ENCODE measurements at places on chromosomes 12 and 14.

- DNase-seq = no peak
These were observed 7.7 kb downstream of the SNAPC1 start for GRCh38 chr14:61769893-61770292.

- no peak for DNase-seq
These were observed 27.0 kb downstream of the MAP3K9 start for GRCh38 chr14:70782361-70782760.

DNA sequence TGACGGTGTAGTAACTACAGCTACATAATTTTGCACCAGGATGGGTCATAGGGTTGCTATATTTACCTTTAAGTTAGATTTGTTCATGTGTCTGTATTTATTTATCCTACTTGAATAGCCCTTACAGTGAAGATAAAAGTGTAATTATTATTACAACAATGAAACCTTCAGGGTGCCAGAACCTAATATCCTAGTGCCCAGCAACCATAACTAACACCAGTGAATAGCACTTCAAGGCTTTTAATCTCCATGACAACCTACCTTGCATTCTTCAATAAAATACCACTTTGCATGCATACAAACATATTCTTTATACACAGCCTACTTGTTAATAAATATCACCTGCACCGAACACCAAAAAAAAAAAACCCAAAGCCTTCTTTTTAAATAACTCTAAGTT is 58.7 kb upstream of the G2E3 start:
- DNase-seq = no peak

- DNase-seq = peak; percentile 23
These were observed 46.9 kb upstream of the MDM1 start for GRCh38 chr12:68378872-68379606.

DNA sequence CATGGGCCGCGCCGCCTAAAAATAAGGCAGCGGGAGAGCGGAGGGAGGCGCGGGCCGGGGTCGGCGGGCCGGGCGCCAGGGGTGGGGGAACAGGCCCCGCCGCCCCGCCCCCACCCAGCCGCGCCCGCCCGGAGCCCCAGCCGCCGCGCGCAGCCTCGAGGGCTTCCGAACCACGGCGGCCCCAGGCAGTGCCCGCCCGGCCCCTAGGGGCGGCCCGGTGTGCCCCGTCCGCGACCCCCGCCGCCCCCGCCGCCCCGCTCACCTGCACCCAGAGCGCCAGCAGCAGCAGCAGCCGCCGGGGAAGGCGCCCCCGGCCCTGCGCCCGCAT is 519 bp downstream of the JAG2 start:
- no peak for DNase-seq

GRCh38 chr12:113980537-113981337 is 14.6 kb upstream of the RBM19 start:
- peak; percentile 46 for DNase-seq

GRCh38 chr14:50792051-50792477 is 38.9 kb downstream of the NIN start:
- DNase-seq = no peak

GRCh38 chr12:120235369-120236323 is 29.9 kb downstream of the PXN start:
- DNase-seq = no peak

GRCh38 chr14:105098316-105098715 is 33.1 kb upstream of the GPR132 start:
- no peak for DNase-seq

GRCh38 chr12:9404031-9404430 is 195.8 kb upstream of the PZP start:
- DNase-seq = no peak

DNA sequence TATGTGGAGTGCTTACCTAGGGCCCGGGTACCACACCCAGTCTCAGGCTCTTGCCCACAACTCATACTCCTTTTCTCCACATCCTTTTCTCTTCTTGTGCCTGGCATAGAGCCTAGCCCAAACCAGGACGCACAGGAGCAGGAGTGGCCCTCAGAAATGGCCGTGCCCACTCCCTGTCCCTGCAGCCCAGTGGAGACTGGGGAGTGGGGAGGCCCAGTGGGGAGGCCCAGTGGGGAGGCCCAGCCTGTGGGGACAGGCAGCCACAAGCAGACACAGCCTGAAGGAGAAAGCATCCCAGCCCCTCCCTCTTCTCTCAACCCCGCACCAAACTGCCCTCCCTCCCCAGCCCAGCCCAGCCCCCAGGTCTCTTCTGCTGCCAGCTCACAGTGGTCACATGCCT is 196.8 kb downstream of the KIF26A start:
- no peak for DNase-seq

DNA sequence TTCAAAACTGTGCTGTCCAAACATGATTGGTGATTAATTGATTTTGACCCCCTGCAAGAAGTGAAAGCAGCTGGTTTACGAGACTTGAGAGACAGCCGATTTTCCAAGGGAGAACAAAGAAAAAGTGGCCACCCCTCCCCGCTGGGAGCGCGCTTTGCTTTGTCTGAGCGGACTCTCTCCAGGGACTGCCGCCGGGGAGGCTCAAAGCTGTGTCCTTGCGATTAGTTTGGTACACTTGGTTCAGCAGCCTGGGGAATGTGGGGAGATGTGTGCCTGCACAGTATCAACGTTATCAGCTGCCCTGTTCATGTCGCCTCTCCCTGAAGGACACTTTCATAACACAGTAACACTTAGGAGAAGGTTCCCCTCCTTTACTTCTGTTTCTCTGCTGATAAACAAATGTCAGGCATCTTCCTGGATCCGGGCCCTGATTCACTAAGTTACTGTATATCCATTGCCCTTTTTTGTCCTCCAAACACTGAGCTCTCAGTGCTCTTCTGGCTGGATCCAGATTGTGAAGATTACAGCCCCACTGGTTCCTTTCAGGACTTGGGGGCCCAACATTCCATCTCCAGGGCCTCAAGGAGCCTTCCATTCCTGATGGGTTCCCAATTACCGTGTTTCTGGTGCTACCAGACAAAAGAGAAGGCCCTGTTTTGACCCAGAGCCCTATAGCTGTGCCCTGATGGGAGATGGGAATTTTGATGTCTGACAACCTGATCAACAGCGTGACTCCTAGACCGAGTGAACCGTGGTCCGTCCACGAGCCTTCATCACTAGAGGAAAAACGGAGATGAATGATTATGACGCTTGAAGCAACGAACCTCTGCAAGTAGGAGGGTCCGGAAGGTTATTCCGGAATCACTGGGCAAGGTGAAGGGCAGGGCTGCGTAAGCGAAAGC is 31.7 kb upstream of the TUBA1C start:
- no peak for DNase-seq

- DNase-seq = no peak
These were observed 223.0 kb downstream of the DUSP6 start for GRCh38 chr12:89129167-89129870.

GRCh38 chr12:25377469-25378177 is 126.9 kb upstream of the KRAS start:
- no peak for DNase-seq
